ENCODE measurements at places on chromosomes 11 and 22.
A peak's percentile ranks its signal among the peaks of the same experiment; 100 is the strongest.

DNA sequence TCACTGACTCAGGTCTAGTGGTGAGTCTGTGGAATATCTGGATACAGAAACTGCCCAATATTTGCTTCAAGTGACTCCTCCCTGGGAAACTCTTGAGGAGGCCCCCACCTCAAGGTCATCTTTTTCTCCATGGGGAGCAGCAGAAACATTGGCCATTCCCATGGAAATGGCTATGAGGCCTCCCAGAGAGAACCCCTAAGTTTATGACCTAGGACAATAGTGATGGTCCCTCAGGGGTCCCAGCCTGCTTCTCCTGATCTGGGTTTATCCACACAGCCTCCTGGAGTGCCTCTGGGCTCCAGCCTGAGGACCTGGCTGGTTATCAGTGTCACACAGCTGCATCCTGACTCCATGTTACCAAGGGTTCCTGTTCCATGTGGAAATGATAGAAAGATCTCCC is 131.2 kb downstream of the ZNF280B start:
- no peak for DNase-seq

DNA sequence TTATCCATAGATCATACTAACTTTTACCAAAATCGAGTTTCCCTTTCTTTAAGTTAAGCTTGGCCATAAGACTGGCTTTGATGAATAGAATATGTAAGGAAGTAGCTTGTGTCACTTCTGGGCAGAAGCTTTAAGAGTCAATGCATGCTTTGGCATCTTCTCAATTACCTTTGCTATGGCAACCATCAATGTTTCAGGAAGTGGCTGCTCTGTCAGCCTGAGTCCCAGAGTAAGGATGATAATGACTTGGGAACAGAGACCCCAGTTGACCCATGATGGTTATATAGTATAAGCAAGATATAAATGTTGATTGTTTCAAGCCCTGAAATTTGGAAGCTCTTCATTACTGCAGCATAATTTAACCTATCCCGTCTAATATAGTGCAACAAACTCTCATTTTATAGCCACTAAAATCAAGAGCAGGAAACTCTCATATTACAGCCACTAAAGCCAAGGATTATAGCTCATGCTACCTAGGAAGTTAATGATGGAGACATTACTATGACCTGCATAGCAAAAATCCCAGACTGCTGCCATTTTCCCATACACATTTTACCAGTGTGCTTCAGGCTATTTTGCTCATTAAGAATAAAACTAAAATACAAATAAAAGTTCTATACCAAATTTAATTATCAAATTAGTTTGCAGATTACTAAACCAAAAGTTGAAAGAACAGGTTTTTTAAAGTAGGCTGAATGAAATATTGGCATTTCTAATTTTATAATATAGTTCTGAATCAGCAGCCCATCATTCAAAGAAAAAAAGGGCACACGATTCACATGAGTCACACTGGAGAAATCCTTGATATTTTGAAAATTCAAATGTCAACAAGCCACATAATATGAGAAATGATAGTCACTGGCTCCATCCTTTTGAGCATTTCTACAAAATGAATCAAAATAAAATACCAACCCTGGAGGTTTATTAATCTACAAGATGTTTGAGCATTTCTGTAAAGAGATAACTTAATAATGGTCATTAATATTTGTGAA is 23.8 kb downstream of the FSHB start:
- DNase-seq, result no peak

- no peak for DNase-seq
Measured at GRCh38 chr11:106137758-106138157, 60.3 kb downstream of the AASDHPPT start.

- no peak for DNase-seq
Measured at GRCh38 chr11:99795999-99796398, 775.2 kb downstream of the CNTN5 start.

DNA sequence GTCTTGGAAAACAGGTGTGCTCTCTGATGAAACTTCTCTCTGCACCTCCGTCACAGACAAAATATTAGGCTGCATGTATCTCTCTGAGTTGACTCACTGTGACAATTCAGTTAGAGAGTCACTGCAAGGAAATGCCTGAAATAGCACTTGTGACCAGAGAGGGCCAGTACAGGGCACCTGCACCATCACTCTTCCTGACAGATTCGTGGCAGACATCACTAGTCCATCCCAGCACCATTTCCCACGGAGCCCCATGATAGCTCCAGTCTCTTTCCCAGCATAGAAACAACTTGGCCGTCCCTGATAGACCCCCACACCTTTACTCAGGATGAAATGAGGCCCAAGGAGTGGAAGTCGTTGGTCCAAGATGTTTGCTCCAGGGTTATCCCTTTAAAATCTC is 73.3 kb upstream of the ISX start:
- no peak for DNase-seq

- DNase-seq, result no peak
Measured at GRCh38 chr11:129190087-129190486, 2.0 kb downstream of the ARHGAP32 start.

DNA sequence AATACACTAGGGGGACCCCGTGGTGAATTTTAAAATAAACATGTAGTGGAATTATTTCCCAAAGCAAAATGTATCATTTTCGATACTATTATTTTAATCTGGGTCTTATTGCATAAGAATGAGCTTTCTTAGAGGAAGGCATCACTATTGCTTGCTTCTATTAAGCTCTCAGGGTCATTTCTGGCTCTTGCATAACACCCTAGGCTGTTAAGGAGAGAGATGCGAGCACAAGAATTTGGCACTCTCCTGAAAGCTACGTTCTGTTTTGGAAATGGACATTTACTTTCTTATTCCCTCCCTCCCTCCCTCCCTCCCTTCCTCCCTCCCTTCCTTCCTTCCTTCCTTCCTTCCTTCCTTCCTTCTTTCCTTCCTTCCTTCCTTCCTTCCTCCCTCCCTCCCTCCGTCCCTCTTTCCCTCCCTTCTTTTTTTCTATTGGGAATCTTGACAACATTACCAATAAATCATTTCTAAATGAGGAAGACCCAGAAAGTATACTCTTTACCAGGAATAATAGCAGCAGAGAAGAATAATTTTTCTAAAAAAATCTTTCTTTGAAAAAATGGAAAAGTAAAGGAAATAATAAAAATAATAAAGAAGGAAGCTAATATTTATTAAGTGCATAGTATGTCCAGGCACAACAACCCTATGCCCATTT is 83.6 kb upstream of the BDNF start:
- no peak for DNase-seq

GRCh38 chr22:45469281-45470073 is 33.2 kb upstream of the FBLN1 start:
- DNase-seq, result no peak

- DNase-seq, result no peak
Measured at GRCh38 chr22:40638261-40638660, 1.7 kb upstream of the MRTFA start.

DNA sequence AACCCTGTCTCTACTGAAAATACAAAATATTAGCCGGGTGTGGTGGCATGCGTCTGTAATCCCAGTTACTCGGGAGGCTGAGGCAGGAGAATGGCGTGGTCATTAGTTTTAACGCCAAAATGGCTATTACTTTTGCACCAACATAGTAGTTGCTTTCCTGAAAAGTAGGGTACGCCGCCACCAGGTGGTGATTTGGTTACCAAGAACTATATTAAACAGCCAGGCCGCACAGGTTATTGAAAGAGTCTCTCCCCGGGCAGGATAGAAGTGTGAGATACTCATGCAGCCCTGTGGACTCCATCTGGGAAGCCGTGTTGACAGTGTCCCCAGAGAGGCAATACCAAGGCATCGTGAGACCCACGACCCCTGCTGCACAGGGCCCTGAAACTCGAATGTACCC is 24.6 kb upstream of the LRRC32 start:
- DNase-seq, result no peak

DNA sequence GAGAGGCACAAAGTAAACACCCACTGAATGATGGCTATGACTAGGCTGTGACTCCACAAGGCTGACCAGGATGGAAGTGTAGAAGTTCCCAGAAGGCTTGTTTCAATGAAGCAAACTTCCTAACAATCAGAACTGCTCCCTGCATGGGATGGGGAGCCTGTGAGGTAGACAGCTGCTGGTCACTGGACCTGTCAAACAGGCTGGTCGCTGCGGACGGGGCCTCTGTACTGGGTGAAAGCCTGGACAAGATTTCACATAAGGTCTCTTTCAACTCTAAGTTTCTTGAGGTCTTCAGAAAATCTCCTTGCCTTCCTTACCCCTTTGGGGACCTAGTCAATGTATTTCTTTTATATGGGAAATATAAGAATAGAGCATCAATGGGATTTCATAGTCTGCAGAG is 438.2 kb downstream of the BUD13 start:
- no peak for DNase-seq

DNA sequence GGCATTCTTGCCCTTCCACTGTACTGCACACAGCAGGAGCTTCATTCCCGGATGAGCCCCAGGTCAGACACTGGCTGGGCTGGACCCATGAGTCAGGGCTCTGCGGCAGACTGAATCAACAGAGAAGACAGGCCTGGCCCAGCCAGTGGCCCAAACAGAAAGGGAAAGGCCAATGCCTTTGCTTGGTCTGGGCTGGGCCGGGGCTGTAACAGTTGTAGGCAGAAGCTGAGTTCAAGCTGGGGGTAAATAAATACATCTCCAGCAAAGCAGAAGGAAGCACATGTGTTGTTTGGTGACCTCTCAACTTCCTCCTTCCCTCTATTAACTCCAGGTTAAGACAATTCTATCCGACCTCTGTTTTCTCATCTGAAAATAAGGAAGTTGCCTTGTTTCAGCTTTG is 1.8 kb upstream of the SMIM35 start:
- no peak for DNase-seq

GRCh38 chr11:60781981-60782316 is 3.2 kb upstream of the MS4A10 start:
- DNase-seq, result no peak

DNA sequence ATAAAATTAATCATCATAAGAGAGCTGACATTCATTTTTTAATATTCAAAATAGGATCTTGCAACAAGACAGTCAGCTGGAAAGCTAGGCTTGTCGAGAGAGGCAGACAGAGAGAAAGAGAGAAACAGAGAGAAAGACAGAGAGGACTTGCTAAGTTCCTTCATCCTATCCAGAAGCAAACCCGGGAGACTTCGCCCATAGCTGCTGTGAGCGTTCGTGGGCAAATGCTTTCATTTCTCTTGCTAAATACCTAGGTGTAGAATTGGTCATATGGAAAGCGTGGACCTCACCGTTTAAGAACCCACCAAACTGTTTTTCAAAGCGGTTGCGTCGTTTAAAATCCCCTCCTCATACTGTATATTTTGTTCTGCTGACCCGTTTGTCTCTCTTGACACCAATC is 25.3 kb upstream of the KRTAP5-6 start:
- no peak for DNase-seq

DNA sequence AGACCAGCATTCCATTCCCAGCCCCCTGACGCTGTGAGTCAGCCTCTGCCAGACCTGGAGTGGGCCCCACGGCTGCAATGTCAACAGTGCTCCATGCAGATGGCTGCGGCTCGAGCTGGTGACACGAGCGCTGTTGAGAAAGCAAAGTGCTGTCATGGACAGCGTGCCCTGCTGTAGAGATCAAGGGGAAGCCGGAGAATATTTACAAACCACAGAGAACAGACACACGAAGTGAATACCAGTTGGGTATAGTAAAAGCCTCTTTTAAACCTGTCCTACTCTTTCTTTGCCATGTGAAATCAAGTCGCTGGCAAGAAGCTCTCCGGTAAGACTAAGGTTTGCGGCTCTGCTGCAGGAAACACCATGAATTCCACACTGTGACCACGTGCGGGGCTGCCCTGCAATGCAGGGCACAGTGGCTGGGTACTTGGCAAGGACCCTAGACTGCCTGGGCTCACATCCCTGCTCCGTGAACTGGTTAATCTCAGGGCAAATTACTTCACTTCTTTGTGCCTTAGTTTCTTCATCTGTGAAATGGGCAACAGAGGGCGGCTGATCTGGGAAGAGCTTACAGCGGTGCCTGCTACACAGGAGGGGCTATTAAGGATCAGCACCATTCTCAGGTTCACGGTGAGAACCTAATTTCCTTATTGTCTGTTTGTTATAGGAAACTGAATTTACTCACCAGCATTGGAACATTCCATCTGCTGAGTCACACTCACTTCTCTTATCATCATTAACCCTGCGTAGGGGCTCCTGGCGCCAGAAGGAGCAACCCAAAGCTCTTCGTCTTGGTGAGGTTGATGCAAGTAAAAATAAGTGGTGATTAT is 27.8 kb upstream of the ELFN2 start:
- DNase-seq, result no peak

DNA sequence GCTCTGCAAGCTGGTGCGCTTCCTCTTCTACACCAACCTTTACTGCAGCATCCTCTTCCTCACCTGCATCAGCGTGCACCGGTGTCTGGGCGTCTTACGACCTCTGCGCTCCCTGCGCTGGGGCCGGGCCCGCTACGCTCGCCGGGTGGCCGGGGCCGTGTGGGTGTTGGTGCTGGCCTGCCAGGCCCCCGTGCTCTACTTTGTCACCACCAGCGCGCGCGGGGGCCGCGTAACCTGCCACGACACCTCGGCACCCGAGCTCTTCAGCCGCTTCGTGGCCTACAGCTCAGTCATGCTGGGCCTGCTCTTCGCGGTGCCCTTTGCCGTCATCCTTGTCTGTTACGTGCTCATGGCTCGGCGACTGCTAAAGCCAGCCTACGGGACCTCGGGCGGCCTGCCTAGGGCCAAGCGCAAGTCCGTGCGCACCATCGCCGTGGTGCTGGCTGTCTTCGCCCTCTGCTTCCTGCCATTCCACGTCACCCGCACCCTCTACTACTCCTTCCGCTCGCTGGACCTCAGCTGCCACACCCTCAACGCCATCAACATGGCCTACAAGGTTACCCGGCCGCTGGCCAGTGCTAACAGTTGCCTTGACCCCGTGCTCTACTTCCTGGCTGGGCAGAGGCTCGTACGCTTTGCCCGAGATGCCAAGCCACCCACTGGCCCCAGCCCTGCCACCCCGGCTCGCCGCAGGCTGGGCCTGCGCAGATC is 16.5 kb downstream of the P2RY2 start:
- peak; percentile 10 for DNase-seq

- no peak for DNase-seq
Measured at GRCh38 chr11:61505640-61506155, 2.9 kb upstream of the LRRC10B start.

DNA sequence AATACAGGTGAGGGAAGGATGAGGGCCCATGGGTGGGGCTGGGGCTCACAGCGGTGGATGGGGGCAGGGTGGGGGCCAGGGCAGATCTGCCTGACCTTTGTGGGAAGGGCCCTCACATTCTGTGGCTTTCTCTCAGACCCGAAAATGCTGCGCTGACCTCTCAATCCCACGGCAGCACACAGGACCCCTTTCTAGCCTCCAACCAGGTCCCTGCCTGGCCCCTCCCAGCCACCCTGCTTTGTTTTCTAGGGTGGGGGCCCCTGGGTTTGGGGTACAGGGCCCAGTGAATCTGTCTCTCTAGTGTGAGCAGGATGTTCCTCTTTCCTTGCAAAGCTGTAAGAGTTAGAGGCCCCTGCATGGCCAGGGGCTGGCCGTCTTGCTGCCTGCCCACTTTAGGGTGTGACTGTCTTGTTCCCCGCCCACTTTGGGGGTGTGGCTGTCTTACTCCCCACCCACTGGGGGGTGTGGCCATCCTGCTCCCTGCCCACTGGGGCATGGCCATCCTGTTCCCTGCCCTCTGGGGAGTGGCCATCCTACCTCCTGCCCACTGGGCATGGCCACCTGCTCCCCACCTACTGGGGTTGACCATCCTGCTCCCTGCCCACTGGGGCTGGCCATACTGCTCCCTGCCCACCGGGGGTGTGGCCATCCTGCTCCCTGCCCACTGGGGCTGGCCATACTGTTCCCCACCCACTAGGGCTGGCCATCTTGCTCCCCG is 11.5 kb downstream of the PARVG start:
- no peak for DNase-seq

GRCh38 chr22:34849965-34850364 is 216.0 kb upstream of the ISX start:
- DNase-seq, result peak; percentile 50

GRCh38 chr11:64065712-64066111 is 30.0 kb downstream of the FLRT1 start:
- DNase-seq, result no peak
